ENCODE measurements at places on chromosomes 12 and 14. TPM values are rescaled to one million over a fixed set of nuclear protein-coding genes. Genes with fewer than 3 reads are reported as not detected.

DNA sequence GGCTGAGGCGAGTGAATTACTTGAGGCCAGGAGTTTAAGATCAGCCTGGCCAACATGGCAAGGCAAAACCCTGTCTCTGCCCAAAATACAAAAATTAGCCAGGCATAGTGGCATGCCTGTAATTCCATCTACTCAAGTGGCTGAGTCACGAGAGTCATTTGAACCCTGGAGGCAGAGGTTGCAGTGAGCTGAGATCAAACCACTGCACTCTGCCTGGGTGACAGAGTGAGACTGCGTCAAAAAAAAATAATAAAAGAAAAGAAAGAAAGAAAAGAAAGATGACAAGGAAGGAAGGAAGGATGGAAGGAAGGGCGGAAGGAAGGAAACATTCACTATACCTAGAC lies 159.6 kb upstream of the CNOT2 start:
- DNase-seq: no peak

Gene RASAL1
- polyA plus RNA-seq: not detected

GRCh38 chr14:65184032-65184764 lies 81.9 kb upstream of the MAX start:
- DNase-seq: no peak

Gene PRPH
- not detected for polyA plus RNA-seq

DNA sequence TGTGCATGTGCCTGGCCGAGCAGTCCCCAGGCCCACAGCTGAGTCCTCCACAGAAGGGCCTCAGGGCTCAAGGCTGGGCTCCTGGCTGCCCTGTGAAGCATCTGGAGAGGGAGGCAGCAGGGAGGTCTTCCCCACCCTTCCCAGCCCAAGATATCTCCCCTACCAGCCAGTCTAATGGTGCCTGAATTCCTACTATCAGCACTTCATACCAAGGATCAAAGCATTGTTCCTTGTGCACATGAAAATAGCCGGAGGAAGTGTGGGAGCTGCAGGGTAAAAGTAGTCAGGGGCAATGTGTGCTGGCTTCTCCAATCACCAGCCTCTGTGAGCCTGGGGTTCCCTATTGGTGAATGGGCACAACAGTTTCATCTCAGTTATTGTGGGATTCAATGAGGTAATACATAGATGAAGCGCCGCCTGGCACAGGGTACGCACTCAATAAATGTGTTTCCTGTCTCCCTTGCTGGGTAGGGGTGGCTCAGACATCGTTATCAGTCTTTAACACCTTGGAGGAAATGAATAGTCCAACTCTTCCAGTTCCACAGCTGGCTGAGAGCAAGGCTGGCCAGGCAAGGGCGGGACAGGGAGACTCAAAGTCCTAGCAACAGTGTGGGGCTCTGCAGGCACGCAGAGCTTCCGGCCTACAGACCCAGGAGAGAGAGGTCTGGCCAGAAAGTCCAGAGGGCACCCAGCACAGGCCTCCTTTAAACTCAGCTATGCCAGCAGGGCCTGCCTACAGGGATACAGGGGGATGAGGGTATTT lies 39.1 kb upstream of the PNMA1 start:
- no peak for DNase-seq

Gene RHEBL1
- polyA plus RNA-seq: 0.51 TPM

- no peak for DNase-seq
Measured at GRCh38 chr12:86196465-86196864, 59.7 kb downstream of the MGAT4C start.

Gene ASIC1
- 10.2 TPM for polyA plus RNA-seq

GRCh38 chr14:96304956-96305355 lies 48.9 kb downstream of the BDKRB1 start:
- no peak for DNase-seq

- no peak for DNase-seq
Measured at GRCh38 chr12:9378430-9378835, 170.2 kb upstream of the PZP start.

DNA sequence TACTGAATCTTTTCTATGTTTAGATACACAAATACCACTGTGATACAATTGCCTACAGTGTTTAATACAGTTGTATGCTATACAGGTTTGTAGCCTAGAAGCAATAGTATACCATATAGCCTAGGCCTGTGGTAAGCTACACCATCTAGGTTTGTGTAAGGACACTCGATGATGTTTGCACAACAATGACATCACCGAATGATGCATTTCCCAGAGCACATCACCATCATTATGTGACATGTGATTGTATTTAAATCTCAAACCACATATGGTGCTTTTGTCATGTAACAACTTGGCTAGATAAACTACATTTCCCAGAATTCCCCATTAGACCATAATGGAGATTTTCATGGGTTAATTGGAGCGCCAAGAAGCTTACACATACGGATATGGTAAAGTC lies 128.4 kb upstream of the CPNE8 start:
- no peak for DNase-seq

DNA sequence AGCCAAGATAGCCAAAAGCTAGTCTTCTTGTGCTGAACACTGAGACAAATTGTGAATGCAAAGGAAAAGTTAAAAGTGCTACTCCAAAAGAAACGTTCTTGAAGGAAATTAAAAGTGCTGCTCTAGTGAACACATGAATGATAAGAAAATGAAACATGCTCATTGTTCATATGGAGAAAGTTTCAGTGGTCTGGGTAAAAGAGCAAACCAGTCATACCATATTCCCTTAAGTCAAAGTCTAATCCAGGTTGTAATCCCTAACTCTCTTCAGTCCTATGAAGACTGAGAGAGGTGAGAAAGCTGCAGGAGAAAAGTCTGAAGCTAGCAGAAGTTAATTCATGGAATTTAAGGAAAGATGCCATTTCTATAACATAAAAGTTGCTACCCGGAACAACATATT lies 121.5 kb downstream of the MNAT1 start:
- no peak for DNase-seq

Measured in AG04450 (cell line).